ENCODE measurements at places on chromosomes 6 and 20.

DNA sequence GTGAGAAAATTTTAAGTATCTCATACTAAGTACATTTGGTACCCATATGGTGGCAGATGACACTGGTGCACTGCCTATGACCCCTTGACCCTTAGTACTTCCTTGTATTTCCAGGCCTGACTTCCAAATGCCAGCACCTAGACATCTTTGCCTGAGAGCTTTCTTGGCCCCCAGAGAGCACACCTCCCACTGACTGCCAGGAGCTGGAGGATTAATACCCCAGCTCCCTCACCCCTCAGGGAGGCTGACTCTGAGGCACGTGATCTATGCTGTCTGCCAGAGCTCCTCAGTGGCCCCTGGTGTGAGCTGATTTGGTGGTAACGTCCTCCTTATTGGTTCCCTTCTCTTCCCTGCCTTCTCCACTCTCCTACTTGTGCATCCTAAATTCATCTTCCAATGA is 38.0 kb downstream of the BFSP1 start:
- no peak for DNase-seq

DNA sequence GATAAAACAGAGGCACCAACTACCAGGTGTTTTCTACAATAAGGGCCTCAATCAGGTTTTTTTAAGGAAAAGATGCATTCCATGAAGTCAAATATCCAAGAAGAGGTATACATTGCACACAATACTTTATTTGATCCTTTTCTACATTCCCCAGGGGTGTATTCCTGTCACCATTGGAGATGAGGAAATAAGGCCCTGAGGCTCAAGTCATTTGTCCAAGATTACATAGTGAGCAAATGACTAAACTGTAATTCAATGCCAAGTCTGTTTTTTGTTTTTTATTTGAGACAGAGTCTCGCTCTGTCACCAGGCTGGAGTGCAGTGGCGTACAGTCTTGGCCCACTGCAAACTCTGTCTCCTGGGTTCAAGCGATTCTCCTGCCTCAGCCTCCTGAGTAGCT is 69.2 kb upstream of the CDYL start:
- DNase-seq: no peak

- DNase-seq: no peak
Measured at GRCh38 chr6:139364302-139364981, 10.0 kb downstream of the CITED2 start.

- DNase-seq: no peak
Measured at GRCh38 chr6:166365221-166365620, 17.5 kb downstream of the MPC1 start.

DNA sequence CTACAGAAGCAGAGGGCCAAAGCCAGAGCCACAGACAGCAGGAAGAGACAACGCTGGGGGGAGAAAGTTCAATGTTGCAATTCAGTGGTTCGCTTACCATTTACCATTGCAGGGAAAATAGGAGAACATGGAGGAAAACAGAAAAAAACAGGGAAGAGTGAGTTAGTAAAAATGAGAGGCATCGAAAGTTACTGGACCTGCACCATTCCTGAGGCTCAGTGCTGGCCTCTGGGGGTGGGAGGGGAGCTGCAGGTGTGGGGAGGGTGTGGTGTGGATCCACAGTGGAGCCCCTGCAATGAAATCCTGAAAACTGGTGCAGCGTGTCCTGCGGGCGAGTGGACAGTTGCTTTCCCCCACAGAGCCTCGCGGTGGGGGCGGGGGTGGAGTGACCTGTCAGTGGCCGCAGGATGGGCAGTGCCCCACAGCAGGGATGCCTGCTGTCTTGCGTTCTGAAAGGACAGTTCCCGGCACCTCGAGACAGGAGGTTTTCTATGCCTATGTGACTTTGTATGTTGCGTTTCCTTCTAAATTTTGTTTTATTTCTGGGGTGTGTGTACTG is 5.7 kb downstream of the TMEM181 start:
- no peak for DNase-seq

Measured in activated CD4-positive, alpha-beta T cell treated with anti-CD3 and anti-CD28 coated beads for 4 hours (primary cell).